AG04450 (cell line): ENCODE measurements at places on chromosomes 16 and 17.
A peak's percentile ranks its signal among the peaks of the same experiment; 100 is the strongest.

DNA sequence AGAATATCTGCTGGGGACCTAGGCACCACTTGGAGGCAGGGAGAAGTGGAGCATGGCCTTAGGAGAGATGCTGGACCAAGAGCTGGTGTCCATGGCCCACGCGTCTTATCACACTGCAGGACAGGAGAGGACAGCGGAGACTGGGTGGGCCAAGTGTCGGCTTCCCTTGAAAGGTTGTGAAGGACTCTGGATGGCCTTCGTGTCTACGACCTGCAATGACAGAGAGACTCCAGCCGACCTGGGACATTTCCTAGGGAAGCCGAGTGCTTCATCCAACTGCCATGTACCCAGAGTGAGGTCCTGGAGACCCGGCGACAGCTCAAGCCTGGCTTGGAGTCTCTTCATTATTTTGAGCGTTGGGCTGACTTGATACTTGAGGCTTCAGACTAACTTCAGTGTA is 20.5 kb downstream of the C1QTNF1 start:
- no peak for DNase-seq

GRCh38 chr17:21157586-21158370 is 31.0 kb downstream of the DHRS7B start:
- no peak for DNase-seq

DNA sequence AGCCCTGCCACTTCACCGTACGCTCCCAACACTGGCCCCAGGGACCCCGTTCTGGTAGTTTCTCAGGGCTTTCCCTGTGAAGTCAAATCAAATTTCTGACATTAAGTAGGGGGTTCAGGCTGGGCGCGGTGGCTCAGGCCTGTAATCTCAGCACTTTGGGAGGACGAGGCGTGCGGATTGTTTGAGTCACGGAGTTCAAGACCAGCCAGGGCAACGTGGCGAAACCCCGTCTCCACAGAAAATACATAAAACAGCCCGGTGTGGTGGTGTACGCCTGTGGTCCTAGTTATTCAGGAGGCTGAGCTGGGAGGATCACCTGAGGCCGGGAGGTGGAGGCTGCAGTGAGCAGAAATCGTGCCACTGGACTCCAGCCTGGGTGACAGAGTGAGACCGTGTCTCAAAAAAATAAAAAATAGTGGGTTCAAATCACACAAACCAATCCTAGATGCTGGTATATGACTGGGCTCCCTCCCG is 632 bp downstream of the CYBC1 start:
- no peak for DNase-seq

GRCh38 chr17:17511881-17512858 is 16.0 kb upstream of the RASD1 start:
- DNase-seq, result peak; percentile 75

DNA sequence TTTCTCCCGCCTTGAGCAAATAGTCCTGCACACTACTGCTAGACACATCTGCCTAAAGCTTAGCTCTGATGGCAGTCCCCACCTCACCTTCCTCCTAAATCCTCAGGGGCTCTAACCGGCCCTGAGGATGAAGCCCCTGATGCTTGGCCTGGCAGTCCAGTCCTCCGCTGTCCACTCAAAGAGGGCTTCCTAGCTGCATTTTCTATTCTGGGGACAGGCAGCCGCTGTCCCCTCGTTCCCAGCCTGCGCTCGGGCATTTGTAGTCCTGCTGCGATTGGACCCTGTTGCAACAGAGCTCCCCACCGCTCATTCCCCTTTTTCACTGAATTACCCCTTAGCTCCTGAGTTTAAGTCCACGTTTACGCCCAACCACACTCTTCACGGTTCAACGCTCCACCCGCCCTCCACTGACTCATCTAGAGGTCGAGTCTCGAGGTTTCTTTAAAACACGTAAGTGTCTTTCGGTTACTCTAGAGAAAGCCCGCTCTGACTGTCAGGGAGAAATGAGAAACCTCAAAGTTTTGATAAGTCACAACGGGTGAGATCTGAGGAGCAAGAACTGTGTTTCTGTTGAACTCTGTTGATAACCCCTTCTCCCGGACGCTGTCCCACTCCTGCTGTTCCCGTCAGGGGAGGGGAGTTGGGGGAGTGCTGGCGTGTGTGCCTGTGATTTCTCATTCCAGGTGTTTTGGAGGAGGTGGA is 4.5 kb downstream of the CCR7 start:
- DNase-seq, result no peak

DNA sequence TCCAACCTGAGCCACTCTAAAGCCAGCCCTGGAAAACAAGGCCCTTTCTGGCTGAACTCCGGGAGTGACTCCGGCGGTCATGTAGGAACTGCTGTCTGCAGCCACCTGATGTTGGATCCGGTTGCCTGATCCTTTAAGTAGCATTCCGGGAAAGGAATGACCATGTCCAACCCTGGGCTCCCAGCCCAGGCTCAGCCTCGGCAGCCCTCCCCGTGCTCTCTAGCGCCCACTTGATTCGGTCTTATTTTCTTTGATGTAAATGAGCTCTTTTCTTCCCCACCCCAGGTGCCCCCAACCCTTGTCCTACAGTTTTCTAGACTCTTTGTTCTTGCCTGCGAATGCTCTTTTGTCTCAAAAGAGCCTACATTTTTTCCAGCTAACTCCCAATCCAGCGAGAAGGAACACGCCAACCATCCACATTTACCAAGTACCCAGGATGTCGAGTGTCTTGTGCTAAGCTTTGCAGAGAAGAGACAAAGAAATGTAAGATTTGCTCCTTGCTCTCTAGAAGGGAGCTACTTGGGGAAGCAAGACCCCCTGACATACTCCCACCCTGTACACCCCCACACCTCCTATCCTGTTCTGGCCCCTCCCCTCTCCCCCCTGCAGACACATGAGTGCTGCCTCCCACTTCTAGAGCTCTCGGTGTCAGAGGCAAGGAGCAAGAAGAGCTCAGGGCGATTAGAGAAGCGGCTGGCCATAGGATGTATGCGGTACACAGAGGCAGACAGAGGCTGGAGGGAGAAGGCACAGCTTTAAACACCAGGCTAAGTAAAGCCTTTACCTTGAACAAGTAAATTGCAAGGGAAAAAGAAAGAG is 53.8 kb downstream of the COG7 start:
- DNase-seq, result no peak

- no peak for DNase-seq
Measured at GRCh38 chr16:20853981-20854620, 46.1 kb downstream of the DCUN1D3 start.

- DNase-seq, result no peak
Measured at GRCh38 chr16:81901484-81901883, 109.8 kb downstream of the SDR42E1 start.

DNA sequence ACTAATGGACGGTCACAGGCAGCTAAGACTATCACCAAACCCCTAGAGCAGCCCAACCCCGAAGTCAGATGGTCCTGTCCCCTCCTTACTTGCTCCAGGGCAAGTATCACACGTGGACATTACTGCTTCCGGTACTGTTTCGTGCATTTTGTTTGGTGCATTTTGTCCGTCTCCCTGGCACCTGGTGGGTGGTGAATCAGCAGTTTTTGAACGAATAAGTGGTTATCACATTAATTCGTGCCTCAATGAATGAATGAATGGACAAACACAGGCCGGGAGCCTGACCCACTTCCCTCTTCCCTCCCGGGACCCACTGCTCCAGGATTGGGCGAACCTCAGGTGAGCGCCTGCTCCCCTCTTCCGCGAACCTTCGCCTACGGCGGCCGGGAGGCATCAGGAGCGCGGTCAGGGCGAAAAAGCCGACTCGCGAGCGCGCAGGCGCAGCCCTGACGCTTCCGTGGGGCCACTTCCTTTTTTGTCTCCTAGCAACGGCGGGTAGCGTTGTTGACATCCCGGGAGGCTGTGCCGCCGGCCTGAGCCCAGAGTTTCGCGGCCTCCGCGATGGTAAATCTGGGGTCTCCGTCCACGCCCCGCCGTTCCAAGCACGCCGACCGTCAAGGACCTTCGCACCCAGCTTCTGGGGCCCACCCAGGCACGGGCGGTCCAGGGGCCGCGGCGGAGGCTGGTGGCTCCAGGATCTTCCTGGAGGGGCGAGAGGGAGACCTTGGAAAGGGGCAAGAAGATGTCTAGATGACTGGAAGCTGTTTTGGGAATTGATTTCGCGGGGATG is at the start of gene DYNLRB2:
DYNLRB2 (plus strand) TSS at position 478 of the 790 bp plus-strand sequence; CDS start at position 562, 84 bp downstream.
- DNase-seq, result peak; percentile 82

DNA sequence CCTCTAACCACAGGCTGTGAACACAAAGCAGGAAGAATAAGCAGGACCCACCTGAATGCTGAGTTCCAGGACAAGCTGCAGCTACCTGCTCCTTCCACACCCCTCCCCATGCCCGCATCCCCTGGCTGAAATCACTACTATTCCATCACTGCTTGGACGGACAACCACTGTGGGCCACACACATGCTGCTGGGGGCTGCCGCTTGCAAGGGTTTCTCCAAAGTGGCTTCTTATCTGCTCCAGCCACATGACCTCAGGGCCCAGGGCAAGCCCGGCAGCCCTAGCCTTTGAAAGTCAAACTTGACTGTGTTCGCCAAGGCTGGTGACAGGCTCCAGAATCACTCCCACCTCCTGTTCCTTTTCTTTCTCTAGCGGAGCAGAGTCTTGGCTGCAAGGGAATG is 18.4 kb downstream of the FA2H start:
- DNase-seq, result no peak

DNA sequence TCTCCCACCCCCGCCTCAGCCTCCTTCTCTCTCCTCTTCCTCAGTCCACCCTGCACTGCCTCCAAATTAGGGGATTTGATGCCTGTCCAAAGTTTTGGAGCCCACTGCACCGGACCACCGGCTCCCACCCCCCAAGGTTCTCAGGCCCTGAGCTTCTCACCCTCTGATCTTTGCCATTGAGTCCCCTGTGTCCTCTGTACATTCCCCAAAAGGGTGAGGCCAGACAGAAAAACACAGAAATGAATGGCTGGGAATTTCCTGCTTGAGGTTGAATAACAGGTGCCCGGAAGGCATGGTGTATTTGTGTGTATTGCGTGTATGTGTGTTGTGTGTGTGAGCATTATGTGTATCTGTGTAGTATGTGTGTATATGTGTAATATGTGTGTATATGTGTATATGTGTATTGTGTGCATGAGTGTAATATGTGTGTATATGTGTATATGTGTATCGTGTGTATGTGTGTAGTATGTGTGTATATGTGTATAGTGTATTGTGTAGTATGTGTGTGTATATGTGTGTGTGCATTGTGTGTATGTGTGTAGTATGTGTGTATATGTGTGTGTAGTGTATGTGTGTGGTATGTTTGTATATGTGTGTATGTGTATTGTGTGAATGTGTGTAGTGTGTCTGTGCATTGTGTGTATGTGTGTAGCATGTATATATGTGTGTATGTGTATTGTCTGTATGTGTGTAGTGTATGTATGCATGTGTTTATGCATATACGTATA is 16.0 kb upstream of the CCL17 start:
- DNase-seq, result no peak

- no peak for DNase-seq
Measured at GRCh38 chr16:15494236-15494635, 59.8 kb downstream of the BMERB1 start.

- DNase-seq, result no peak
Measured at GRCh38 chr16:50267651-50268050, 1.3 kb downstream of the ADCY7 start.

DNA sequence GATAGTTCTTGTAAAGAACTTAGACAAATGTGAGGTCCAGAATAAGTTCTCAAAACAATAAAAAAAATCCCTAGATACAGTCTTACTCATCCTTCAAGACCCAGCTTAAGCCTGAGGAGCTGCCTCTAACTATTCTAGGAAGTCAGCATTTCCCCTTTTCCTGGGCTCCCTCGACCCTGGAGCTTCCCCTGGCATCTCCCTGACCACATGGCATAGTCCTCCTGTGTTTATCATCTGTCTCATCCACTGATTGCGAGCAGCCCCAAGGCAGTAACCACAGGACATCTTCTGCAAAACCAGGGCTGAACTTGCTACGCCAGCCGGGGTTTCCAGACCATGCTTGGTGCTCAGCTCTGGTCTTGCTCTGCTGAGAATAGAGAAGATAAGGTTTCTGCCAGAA is 36.7 kb upstream of the NLRP1 start:
- DNase-seq, result no peak

DNA sequence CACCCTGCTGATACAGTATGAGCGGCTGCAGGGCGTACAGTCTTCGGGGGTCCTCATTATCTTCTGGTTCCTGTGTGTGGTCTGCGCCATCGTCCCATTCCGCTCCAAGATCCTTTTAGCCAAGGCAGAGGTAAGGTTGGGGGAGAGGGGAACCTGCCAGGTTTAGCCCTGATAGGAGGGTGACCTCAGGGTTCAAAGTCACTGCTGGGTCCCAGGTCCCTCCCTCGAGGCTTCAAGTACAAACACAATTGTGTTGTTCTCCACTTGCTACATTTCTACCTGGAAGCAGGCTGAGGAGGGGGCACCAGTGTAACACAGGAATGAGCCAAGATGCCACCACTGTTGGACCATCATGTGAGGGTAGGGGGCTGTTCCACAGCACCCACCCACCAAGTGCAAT is 22.4 kb downstream of the ABCC3 start:
- no peak for DNase-seq

DNA sequence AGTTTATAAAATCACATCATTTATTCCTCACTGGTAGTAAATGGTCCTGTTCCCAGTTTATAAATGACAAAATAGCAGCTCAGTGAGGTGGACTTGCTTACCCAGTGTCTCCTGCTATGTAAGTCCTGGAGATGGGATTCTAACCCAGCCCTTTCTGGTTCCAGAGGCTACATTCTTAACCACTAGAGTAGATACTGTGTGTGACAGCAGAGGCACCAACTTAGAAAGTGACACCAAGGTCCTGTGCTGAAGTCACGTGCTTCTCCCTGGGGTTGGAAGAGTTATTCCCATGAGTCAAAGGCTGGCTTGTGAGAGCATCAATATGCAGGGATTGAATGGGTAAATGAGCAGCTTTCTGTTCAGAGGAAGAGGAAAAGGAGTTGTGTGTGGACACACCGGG is 167.3 kb upstream of the IRX3 start:
- DNase-seq, result no peak

- no peak for DNase-seq
Measured at GRCh38 chr17:76309461-76309860, 1.4 kb upstream of the QRICH2 start.

DNA sequence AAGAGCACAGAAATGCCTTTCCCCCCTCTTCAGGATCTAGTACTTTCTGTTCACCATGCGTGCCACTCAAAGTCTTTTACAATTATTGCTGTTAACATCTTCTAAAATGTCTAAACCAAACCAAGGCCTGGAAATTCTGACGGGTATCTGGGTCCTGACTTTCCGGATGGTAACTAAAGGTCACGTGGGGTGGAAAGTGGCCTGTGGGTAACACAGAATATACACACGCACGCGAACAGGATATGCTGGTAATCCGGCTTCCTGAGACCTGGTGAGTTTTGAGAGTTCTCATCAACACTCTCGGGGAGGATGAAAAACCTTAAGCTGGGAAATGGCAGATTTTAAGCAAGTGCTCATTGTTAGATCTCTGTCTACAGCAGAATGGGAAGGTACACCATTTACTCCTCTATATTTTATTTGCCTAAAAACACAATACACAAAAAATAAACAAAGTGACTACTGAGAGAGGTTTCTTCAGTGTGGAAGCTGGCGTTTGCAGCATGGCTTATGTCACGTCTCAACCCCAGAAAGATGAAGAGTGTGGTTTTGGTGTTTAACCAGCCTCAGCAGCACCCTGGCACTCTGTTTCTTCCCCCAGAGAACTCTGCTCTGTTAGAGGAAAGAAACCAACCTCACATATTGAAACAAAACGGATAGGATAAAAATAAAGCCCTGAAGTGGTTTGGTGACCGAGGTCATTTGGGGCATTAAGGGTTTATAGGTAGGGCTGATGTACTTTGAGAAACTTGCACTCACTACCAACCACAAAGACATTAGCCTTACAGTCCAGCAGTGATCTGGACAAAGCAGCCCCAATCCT is 37.3 kb downstream of the SMG6 start:
- DNase-seq, result no peak

GRCh38 chr16:25064937-25065336 is 46.6 kb upstream of the LCMT1 start:
- no peak for DNase-seq
